Fibroblast of skin of back (primary cell): ENCODE measurements at places on chromosomes 16 and 17.

DNA sequence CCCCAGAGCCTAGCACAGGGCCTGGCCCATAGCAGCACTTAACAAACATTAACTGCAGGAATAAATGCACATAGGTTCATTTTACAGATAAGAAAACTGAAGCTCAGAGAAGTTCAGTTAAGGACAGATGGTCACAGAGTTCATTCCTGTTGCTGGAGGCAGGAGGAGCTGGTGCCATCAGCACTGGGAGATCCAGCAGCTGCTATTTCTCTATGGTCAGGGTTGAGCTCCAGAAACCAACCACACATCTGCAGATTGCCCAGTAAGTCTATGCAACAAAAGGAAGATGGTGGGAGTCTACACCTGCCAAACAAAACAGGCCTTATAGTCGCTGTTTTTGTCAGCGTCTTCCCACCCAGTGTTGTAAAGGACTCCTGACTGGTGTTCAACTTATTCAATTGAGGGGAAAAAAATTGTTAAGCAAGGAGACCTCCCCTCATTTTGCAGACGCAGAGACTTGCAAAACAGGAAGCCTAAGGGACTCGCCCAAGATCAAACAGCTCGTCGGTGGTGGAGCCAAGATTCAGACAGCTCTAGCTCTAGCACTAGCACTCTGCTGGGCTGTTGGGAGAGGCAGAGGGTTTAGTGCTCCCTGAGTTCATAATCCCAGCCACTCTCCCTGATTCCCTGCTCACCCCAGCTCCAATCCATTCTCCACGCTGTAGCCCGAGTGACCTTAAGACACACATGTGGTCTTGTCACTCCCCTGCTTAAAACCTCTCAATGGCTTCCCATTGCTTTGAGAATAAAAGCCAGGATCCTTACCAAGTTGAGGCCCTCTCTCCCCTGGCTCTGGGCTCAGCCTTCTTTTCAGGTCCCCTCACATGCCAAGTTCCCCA, 9.0 kb downstream of the NOG start:
- DNase-seq, result no peak

DNA sequence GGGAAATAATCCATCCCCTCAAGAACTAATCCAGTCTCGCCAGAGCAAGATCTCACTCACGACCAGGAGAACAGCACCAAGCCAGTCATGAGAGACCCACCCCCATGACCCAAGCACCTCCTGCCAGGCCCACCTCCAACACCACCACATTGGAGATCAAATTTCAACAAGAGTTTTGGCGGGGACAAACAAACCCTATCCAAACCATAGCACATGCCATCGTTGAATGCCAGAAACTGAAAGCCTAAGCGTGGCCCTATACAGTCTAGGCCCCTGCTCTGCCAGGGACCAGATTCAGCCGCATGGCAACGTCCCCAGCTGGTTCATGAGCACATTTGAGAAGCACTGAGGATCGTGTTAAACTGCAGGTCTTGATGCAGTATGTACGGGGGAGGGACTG, 57.3 kb downstream of the AXIN2 start:
- DNase-seq, result no peak

DNA sequence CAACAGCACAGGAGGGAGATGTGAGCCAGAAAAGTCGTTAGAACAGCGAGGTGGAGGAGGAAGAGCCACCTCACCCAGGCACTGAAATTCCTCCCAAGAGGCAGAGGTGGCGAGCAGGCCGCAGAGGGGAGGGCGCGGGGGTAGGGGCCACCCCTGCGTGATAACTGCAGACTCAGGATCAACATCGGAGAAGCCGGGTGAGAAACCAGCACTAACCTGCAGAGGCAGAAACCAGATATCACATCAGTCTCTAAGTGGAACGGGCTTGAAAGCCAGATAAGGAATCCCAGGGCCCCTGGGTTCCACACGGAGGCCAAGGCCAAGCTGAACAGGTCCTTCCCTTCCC, 39.4 kb upstream of the ZC3H18 start:
- no peak for DNase-seq

DNA sequence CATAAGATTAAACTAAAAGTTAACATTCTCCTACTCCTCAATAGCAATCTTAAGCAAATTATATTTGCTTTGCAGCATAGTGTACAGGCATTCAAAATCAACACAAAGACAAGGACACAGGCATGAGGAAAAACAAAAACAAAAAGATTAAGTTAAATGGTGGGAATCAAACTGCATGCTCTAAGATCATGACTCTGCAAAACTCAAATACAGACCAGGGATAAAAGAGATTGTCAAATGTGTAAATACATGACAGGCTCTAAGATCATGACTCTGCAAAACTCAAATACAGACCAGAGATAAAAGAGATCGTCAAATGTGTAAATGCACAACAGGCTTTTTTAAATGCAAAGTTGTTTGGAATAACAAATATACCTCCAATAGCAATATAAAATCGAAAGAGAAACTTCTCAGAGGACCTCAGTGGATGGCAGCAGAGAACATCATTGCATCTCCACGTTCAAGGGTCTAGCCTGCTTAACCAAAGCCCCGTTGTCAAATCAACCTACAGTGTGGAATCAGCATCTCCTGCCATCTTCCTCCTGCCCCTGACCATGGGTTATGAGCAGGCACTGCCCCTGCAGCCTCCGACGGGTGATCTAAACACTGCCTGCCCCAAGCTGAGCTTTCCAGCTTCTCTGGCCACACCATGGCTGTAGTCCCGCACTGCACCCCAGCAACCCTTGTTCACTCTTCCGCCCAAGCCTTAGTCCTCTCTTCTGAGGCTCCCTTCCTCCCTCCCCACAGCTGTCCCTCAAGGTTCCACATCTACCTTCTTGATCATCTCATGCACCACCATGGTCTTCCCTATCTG, 446.1 kb downstream of the SOX9 start:
- DNase-seq, result no peak

GRCh38 chr16:11896486-11897176, 19.1 kb downstream of the GSPT1 start:
- peak; percentile 87 for DNase-seq

GRCh38 chr17:36001862-36002603, 680 bp upstream of the CCL15 start:
- no peak for DNase-seq

DNA sequence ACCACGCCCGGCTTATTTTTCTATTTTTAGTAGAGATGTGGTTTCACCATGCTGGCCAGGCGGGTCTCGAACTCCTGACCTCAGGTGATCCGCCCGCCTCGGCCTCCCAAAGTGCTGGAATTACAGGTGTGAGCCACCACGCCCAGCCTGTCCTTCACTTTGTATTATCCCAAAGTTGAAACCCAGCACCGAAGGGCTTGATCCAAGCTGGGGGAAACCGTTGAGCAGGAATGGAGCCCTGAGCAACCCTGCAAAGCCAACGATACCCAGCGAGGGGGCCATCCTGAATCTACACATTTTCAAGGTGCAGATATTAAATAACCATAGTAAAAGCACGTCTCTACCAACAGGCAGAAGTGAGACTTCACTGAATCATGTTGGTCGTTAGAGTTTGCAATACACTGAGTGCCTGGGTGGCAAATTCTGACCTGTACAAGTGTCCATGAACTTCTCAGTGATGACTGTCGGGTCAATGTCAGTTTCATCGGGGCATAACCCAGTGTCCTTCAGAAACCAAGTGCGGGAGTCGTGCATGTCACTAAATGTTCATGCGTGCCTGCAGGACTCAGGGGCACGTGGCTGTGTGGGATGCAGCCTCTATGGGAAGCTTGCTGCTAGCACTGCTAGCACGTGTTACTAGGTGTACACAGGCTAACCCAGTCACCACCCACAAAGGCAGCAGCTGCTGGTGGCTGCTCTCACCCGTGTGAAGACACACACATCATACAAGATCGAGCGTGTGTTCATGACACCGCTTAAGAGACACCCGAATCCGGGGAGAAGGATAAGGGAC, 10.5 kb upstream of the RBFOX3 start:
- DNase-seq, result no peak

- no peak for DNase-seq
Measured at GRCh38 chr17:45687594-45687993, 96.5 kb upstream of the CRHR1 start.

DNA sequence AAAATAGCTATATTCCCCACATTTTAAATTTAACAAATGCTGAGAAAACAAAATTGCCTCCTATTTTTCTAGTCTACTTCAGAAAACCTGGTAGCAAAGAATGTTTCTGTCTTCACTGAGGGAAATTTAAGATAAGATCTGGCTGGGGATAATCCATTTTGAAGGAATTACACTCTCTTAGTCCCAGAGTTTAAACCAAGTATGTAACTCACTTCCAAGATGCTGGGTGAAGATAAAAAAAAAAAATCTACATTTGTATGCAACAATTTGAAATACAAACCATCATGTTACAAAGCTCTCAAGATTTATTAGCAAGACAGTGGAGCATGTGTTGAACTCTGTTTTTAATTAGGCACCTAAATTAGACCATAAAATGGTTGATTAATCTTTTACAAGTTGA, 5.7 kb downstream of the HS3ST3B1 start:
- no peak for DNase-seq

GRCh38 chr17:52537421-52537820, 378.9 kb upstream of the CA10 start:
- no peak for DNase-seq

GRCh38 chr16:81445143-81445961, 744 bp downstream of the CMIP start:
- DNase-seq, result no peak

- DNase-seq, result no peak
Measured at GRCh38 chr17:61057257-61057656, 342.4 kb upstream of the TBX2 start.

- no peak for DNase-seq
Measured at GRCh38 chr16:12837756-12838155, 34.1 kb upstream of the CPPED1 start.

GRCh38 chr16:57145046-57146021, 40.5 kb downstream of the PSME3IP1 start:
- no peak for DNase-seq

DNA sequence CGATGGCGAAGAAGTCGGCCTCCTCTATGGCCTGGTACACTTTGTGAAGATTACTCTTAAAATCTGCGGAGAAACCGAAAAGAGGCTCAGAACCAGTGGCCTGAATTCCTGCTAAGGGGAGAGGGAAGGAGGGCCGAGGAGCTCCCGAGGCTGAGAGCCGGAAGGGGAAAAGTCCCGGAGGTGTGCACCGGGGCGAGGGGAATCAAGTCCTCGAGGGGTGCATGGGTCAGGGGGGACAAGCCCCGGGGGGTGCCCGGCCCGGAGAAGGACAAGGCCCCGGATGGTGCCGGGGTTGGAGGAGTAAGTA, 495 bp downstream of the PARN start:
- no peak for DNase-seq

DNA sequence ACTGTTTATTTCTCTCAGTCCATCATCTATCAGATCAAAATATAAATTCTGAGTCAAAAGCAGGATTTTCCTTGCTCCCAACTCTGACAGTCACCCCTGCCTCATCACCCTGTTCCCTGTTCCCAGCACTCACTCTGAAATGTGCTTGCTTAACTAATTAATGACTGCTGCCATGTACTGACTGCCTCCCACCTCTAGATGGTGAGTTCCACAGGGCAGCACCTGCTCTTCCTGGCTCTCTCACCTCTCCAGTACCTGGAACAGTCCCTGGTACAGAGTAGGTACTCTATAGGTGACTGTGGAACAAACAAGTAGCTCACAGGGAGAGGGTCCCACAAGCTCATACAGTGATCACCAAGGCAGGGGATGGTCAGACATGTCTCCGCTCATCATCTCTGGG, 114.3 kb upstream of the C16orf82 start:
- DNase-seq, result no peak

GRCh38 chr17:77420095-77420803, 279.5 kb downstream of the SEC14L1 start:
- no peak for DNase-seq

DNA sequence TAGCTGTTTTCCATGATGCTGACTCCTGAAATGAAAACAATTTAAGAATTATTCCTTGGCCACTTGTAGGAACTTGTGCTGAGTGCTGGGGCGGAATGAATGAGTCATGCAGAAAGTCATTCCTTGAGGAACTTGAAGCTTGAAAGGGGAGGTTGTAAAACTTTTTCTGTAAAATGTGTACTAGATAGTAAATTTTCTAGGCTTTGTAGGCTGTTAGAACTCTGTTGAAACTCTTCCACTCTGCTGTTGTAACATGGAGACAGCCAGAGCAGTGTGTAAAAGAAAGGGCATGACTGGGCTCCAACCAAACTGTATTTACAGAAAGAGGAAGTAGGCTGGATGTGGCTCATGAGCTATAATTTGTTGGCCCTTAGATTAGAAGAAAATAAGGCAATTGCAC, 46.1 kb downstream of the ABCA8 start:
- peak; percentile 95 for DNase-seq

GRCh38 chr16:66359811-66360608, 6.5 kb upstream of the CDH5 start:
- no peak for DNase-seq
